ENCODE measurements at places on chromosomes 11 and 22.

- DNase-seq: no peak
Measured at GRCh38 chr11:85755285-85755684, 55.7 kb downstream of the SYTL2 start.

DNA sequence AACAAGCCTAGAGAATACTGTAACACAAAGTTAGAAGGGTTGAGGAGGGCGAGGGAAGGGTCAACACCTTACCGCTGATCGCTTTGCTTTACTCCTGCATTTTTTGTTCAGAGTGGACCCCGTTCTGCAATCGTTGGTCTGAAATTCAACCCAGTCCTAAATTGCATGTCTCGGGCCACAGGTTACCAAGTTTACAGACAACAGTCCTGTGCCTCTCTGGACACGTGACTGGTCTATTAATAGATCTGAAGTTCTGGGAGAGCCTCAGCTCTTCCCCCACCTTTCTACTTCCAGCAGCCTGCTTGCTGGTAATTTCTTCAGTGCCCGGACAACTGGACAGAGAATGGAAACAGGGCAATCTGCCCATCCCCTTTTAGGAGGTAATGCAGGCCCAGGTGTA lies 74.2 kb downstream of the STIM1 start:
- peak; percentile 28 for DNase-seq

GRCh38 chr22:43038325-43038724 lies 23.4 kb upstream of the PACSIN2 start:
- DNase-seq: no peak

GRCh38 chr11:109972181-109972715 lies 120.9 kb upstream of the ZC3H12C start:
- no peak for DNase-seq

GRCh38 chr22:35462498-35463230 lies 62.7 kb downstream of the MCM5 start:
- DNase-seq: no peak

All from heart left ventricle (tissue), 16 donors.